SJCRH30 (cell line): ENCODE measurements at places on chromosomes 13 and 19.

GRCh38 chr13:113579686-113580085 lies 4.9 kb upstream of the TFDP1 start:
- no peaks in the 10 kb centered on the region for H3K36me3 ChIP-seq
- H3K27ac ChIP-seq = no peak overlapping the region
- DNase-seq = no peak
- no peaks in the 10 kb centered on the region for H3K27me3 ChIP-seq

DNA sequence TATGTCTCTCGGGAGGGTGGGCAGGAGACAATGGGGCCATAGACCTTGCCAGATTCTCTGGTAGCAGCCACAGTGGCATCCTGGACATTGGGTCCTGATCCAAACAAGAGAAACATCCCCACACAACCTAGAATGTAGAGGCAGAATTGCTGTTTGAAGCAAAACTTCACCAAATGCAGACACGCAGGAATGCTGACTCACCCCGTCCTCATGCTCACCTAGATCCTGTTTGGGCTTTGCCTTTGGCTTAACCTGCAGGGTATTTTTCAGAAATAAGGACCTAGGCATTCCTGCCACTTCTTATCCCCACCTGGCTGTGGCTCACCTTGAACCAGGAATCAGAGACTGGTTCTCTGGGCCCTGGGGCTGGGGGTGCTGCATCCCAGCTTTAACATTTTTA lies 7.3 kb downstream of the TBC1D17 start:
- no peak for DNase-seq
- no peaks in the 10 kb centered on the region for H3K4me1 ChIP-seq
- H3K4me3 ChIP-seq = no peak overlapping the region
- H3K27me3 ChIP-seq = no peaks in the 10 kb centered on the region
- H3K36me3 ChIP-seq = peaks cover 6% of the 10 kb centered on the region; the same call in 1 of the 2 replicates

- DNase-seq = no peak
- H3K36me3 ChIP-seq = no peaks in the 10 kb centered on the region
- no peak overlapping the region for H3K4me3 ChIP-seq
- H3K4me1 ChIP-seq = no peaks in the 10 kb centered on the region
- no peak overlapping the region for H3K27ac ChIP-seq
- no peaks in the 10 kb centered on the region for H3K27me3 ChIP-seq
Observed at GRCh38 chr13:78238911-78239310, 320.3 kb upstream of the EDNRB start.

DNA sequence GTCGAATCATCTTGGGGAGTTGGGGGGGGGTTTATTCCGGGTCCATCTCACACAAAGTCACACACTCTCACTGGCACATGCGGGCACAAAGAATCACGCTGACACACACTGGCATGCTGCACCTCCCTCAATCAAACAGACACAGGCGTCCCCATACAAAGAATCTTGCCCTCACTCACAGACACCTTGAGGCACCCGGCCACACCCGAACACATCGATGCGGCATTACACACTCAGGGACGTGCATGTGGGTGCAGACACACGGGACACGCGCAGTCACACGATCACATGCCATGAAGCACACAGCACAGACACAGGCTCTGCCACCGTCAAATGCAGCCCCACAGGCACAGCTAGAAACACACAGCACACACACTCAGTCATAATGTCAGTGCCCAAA lies 7.8 kb downstream of the NFIX start:
- no peak overlapping the region for H3K27ac ChIP-seq
- H3K27me3 ChIP-seq = no peaks in the 10 kb centered on the region
- H3K36me3 ChIP-seq = no peaks in the 10 kb centered on the region
- no peak for DNase-seq
- H3K4me3 ChIP-seq = no peak overlapping the region
